RWPE2 (cell line): ENCODE measurements at places on chromosomes 12 and 14.

DNA sequence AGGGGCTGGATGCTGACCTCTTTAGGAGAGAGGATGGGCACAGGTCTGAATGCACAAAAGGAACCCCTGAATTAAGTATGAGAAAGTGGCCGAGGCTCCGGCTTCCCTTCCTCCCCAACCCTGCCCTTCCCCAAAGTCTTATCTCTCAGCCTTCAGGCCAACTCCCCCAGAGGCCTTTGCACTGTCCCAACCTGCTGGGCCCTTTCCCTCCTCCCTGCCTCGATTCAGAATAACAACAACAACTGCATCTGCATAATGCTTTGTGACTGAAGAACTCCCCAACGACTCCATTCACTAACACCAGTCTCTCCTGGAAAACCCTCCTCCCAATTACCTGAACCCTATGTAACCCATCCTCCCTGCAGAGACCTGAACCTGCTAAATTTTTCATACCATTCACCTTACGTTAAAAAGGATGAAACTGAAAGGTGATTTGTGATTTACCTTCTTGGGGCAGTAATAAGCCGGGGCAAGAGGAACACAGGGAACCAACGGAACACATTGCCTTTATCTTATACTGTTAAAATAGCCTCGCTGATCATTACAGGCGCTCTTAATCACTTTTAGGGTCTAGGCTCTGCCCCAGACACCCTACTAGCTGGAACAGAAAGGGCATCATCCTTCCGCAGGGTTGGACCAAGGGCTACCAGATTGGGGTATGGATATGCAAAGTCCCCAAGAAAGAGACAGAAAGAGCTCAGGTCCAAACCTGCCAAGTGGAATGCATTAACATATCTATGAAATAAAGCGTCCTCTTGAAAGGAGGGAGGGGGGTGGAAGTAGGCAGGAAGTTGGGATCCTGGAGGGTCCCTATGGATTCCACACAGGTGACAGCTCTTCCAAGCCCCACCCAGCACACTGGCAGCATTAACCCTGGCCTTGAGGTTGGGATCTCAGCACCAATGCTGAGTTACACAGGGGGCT is 24.2 kb upstream of the FOXN3 start:
- no peak for DNase-seq

DNA sequence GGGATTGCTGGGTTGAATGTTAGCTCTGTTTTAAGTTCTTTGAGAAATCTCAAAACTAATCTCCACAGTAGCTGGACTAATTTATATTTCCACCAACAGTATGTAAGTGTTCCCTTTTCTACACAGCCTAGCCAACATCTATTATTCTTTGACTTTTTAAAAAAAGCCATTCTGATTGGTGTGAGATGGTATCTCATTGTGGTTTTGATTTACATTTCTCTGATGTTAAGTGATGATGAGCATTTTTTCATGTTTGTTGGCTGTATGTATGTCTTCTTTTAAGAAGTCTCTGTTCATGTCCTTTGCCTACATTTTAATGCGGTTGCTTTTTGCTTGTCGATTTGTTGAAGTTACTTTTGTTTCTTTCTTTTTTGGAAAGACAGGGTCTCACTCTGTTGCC is 301.1 kb upstream of the OR4E1 start:
- DNase-seq = no peak

DNA sequence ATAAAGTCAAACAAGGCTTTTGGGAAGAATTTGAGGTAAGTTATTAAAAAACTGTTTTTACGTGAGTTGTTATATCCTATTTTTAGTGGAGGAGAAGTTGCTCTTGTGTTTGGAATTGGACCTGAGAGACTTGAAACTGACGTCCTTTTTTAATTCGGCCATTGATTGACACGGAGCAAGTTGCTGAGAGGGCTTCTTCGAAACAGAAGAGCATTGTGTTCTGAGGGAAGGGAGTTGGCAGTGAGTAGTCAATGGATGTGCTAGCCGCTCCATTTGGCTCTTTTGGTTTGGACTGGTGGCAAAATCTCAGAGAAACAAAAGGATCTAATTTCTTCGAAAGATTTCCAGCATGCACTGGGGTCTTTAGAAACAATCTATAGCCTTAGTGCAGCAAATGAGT is 37.3 kb downstream of the PTPN11 start:
- DNase-seq = no peak

DNA sequence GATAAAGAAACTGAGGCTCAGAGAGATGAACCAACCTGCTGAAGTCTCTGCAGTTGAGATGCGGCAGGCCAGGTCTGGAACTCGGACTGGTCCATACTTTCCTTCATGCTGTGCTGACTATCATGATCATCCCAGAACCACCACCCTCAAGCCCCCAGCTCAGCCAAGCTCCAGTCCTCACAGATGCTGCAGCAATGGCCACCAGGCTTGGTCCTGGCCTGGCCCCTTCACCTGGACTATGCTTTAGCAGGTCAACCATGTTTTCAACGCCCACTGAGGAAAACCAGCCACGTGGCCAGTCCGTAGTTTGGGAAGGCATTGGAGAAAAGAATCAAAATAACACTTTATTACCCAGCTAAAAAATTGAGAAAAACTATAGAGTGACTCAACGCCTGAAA is 1.4 kb downstream of the GPR68 start:
- DNase-seq = no peak

GRCh38 chr12:5556033-5556614 is 124.2 kb downstream of the NTF3 start:
- no peak for DNase-seq

- no peak for DNase-seq
These were observed 2.1 kb downstream of the WASHC4 start for GRCh38 chr12:105109465-105110212.

GRCh38 chr14:29804481-29805266 is 123.0 kb downstream of the PRKD1 start:
- no peak for DNase-seq

GRCh38 chr12:55685671-55686070 is 22.0 kb downstream of the ITGA7 start:
- DNase-seq = no peak

DNA sequence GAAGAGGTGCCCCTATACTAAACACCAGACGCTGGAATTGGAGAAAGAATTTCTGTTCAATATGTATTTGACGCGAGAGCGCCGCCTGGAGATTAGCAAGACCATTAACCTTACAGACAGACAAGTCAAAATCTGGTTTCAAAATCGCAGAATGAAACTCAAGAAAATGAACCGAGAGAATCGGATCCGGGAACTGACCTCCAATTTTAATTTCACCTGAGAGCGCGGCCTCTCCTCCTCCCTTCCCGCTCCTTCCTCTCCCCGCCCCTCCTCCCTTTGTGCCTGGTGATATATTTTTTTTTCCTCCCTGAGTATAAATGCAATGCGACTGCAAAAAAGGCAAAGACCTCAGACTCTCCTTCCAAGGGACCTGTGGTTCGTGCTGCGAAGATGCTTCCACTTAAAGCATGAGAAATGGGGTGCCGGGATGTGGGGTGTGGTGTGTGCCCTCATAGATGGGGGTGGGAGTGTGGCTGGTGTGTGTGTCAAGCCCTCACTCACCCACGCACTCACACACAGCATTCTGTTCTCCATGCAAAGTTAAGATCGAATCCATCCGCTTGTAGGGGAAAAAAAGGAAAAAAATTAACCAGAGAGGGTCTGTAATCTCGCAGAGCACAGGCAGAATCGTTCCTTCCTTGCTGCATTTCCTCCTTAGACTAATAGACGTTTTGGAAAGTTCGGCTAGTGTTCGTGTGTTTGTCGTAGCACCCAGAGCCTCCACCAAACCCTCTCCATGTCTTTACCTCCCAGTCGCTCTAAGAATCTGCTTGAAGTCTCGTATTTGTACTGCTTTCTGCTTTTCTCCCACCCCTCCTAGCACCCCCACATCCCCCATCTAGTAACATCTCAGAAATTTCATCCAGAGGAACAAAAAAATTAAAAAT is 4.5 kb downstream of the HOXC10 start:
- DNase-seq = no peak

DNA sequence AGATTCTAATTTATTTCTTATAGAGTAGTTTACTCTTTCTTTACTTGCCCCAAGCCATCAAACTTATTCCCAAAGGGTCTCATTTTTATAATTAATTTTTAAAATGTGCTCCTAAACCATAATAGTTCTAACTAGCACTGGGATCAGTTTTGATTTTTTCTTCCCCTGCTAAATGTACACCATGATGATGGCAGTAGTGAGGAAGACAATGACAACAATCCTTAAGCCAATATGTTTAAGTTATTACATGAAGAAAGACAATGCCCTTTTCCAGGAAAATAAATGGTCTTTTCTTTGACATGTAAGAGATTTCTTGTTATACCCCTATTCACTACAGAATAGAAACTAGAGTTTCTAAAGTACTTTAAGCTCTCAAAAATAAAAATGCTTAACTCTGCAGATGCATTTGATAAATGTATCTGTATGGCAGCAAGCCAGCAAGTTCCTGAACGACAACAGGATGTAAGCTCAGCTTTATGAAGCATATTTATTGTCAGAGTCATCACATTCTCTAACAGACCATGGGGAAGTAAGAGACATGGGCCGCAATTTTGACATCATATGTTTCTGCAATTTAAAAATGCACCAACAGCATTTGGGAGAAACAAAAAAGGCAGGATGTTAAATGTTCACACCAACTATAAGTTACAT is 36.0 kb upstream of the SNX6 start:
- DNase-seq = peak; percentile 78

DNA sequence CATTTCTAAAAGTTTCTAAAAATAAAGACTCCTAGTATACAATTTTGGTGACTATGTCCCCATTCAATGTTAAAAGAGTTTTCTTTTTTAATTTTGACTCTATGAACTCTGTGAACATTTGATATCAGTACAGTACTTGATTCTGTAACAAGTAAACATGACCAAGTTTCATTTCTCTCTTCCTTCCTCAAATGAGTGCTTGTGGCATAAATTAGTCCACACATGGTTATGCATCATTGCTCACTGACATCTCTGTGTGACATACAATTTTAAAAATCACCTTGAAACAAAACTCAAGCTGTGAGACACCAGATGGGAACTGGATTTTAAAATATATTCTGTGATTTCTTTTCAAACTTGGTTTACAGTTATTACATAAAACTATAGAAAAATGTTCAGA is 253.9 kb upstream of the MDGA2 start:
- DNase-seq = no peak

- DNase-seq = no peak
These were observed 78.1 kb downstream of the CHST11 start for GRCh38 chr12:104534857-104535248.

- DNase-seq = no peak
These were observed 132.2 kb downstream of the NCOR2 start for GRCh38 chr12:124434951-124435805.

GRCh38 chr14:95756127-95756526 is 42.2 kb upstream of the TCL1A start:
- DNase-seq = no peak

GRCh38 chr12:1915082-1915968 is 3.1 kb downstream of the CACNA2D4 start:
- DNase-seq = no peak

DNA sequence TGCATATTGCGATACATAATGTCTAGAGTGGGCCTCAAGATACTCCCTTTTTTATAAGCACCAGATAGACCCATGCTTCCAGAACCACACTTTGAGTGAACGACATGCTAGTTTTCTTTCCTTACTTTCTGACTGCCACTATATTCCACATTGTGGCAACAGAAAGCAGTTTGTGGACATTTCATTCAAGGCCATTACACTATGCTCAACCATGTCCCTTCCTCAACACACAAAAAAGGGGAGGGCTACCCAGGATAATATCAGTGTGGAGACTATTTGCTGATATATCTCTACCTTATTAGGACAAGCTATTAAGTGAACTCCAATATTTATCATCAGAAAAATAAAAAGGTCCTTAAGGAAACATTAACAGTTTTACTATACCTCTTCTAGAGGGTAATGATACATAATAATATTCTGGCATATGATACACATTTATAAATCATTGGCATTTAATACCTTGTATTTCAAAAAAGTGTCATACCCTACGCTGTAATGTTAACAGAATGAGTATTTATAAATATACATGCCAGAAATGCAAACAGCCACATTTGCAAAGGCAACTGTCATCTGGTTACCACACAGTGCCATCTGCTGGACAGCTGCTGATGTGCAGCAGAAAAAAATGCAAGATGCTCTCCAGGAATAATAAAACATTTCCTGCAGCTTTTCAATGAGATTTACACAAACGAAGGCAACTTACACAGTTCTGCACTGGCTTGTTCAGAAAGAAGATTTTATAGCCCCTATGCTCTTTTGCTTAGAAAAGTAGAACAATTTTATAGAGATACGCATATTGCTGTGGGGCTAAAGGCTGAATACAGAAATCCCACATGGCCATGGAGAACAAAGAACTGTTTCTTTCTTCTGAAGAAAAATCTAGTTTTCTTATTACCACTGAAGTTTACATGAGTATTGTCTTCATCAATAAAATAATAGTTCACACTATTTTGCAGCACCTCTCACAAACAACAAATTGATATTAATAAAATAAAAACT is 182.2 kb upstream of the GRIP1 start:
- DNase-seq = no peak

DNA sequence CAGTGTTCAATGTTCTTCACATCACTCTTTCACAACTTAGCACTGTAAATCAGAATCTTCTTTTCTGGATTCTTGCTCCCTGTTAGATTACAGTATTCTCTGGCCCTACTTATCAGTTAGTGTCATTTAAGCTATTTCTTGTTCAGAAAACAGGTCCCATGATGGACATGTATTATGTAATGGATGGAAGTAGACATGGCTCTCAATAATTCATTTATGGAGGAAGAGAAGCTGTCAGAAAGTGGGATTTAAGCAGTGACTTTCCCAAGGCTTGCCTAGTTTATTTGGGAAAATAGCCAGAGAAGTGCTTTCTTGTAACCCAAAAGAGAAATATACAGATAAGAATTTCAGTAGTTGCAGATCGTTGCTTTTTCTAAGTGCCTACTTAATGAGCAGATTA is 1.6 kb downstream of the ERC1 start:
- no peak for DNase-seq

DNA sequence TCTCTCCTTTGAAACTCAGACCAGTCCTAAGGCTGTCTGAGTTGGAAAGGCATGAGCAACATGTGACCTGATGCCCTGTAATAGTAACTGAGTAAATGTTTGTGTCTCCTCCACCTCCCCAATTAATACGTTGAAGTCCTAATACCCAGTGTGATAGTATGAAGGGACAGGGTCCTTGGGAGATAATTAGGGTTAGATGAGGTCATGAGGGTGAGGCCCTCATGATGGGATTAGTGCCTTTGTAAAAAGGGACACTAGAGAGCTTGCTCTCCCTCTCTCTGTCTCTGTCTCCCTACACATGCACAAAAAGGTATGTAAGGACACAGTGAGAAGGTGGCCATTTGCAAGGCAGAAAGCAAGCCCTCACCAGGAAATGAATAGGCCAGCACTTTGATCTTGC is 18.1 kb upstream of the KIF21A start:
- no peak for DNase-seq

GRCh38 chr12:3190101-3190500 is 112.9 kb downstream of the TSPAN9 start:
- no peak for DNase-seq

DNA sequence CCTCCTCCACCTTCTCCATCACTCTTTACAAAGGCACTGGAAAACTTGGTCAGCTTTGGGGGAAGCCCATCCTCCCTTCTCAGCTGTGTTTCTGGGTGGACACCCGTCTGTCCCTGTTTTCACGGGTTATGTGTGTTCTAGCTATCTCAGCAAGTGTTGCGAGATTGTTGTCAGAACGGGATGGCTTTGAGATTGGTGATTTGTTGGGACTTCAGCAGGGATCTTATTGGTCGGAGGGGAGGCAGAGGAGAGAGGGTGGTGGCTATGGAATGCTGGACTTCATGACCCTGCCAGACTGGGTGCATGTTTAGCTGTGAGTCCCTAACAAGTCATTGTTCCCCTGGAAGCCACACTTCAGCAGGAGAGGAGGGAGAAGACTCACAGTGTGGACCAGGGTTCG is 2.1 kb downstream of the USP5 start:
- DNase-seq = no peak
